Kasumi-1 (cell line): ENCODE measurements at places on chromosomes 16 and 17.

DNA sequence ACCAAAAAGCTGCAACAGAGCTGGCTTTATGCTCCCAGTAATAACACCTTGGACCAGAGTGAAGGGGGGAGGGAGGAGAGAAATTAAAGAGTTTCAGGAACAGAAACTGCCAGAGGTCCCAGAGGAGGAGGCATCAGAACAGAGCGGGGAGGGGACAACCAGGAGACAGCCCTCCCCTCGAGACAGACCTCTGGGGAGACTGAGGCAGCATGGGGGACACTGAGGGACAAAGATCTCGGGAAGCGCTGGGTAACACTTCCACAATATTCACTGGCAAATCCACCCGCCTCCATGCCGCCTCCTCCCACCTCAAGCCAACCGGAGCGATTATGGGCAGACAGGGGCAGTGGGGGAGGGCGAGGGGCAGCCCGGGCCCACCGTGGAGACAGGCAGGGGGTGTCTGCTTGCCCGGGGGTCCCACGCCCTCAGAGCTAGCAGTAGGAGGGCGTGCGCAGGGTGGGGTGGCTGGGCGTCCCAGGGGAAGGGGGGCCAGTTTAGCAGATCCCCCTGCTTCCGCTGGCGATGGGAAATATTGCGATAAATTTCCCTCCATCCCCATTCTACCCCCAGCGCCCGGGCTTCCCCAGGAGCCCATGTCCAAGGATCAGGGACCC lies 1.2 kb downstream of the PCGF2 start:
- DNase-seq: no peak

DNA sequence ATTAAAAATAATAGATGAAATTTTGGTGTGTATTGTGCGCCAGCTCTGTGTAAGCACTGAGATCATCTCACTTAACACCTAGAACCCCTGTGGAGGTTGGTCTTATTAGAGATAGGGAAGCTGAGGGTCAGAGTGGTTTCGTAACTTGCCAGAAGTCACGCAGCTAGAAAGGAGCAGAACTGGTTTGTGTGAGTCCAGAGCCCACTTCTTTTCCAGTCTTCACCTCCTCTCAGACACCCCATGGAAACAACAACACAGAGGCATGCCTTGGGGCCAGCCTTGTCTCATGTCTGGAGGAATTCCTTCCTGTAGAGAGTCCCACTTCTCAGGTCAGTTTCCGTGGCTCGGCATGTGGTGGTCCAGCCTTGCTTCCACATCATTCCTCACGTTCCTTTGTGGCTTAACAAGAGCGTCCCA lies 16.5 kb downstream of the YPEL2 start:
- DNase-seq: no peak

- DNase-seq: no peak
Measured at GRCh38 chr17:18257268-18257981, 1.1 kb downstream of the FLII start.

GRCh38 chr17:35709874-35710273 lies 21.6 kb upstream of the RASL10B start:
- no peak for DNase-seq

DNA sequence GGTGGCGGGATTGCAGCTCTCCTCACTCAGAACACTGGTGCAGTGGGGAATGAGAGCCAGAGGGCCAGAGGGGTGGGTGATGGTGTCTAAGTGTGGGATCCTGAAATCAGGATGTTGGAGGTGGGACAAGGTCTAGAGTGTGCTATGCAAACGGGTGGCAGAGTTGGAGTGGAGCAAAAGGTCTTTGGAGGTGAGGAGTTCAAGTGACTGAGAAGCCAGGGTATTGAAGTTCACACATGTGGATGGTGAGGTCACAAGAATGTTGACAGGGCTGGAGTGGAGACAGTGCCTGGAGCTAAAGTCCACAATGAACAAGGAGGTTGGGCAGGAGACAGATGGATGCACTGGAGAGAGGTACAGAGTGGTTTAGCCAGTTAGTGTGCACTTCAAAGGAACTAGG lies 38.3 kb upstream of the MAP3K14 start:
- DNase-seq: no peak

- DNase-seq: no peak
Measured at GRCh38 chr16:13519871-13520270, 400.1 kb upstream of the ERCC4 start.

DNA sequence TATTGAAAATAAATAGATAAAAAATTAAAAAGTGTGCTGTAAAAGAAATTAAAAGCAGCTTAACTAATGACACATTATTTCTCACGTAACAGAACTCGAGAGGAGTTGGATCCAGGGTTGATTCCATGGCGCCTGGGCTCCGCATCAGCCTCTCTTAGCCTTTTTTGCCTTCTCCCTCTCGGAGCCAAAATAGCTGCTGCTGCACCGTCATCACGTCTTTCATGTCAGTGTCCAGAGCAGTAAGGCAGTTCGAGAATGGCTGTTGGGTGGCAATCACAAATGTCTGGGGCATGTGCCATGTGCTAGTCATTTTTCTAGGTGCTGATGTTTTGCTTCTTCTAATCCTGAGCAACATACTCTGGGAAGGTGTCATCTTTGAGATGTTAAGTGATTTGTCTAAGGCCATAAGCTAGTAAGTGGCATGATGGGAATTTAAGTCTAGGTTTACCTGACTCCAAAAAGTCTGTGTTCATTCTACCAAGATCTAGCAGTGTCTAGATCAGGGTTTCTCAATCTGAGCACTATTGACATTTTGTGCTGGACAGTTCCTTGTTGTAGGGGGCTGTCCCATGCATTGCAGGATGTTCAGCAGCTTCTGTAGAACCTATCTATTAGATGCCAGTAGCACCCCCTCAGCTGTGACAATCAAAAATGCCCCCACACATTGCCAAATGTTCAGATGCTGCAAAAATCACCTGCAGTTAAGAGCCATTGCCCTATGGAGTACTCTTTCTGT lies 280.4 kb downstream of the HAPSTR1 start:
- DNase-seq: no peak

GRCh38 chr17:32878211-32878610 lies 1.3 kb upstream of the MYO1D start:
- no peak for DNase-seq

- DNase-seq: no peak
Measured at GRCh38 chr17:69733171-69734012, 318.9 kb downstream of the MAP2K6 start.

- peak; percentile 80 for DNase-seq
Measured at GRCh38 chr17:66715745-66716156, 119.2 kb upstream of the CACNG5 start.

- DNase-seq: no peak
Measured at GRCh38 chr17:82060001-82060380, 5.6 kb downstream of the DUS1L start.

DNA sequence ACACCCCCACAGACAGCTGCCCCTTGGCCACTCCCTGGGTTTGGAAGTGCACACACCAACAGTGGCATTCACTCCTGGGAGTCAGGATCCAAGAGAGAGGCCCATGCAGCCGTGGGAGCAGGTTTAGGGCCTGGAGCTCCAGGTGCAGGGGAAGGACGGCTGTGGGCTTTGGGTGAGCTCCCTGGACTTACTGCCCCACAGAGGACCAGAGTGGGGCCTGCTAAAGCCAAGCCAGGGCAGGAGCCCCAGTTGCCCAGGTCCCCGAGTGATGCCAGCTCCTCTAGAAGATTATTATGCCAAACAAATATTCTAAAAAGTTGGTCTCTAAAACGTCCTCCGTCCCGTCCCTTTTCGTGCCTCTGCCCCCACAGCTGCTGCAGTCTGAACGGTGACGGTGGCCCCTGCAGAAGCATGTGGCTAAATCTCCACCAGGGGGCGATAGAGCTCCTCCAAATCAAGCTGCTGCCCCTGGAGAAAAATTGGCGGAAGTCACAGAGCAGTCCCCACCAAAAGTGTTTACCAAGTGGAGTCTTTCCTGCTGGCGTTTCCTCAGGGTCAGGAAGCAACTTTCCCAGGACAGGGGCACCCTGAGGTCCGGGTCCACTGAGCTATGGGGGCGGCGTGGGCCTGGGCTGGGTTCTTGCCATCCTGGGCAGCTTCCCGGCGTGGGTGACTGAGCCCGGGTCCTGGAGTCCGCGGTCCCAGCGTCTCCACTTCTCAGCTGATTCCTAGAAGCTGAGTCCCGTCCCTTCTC lies 4.2 kb downstream of the ARMC7 start:
- DNase-seq: peak; percentile 99

DNA sequence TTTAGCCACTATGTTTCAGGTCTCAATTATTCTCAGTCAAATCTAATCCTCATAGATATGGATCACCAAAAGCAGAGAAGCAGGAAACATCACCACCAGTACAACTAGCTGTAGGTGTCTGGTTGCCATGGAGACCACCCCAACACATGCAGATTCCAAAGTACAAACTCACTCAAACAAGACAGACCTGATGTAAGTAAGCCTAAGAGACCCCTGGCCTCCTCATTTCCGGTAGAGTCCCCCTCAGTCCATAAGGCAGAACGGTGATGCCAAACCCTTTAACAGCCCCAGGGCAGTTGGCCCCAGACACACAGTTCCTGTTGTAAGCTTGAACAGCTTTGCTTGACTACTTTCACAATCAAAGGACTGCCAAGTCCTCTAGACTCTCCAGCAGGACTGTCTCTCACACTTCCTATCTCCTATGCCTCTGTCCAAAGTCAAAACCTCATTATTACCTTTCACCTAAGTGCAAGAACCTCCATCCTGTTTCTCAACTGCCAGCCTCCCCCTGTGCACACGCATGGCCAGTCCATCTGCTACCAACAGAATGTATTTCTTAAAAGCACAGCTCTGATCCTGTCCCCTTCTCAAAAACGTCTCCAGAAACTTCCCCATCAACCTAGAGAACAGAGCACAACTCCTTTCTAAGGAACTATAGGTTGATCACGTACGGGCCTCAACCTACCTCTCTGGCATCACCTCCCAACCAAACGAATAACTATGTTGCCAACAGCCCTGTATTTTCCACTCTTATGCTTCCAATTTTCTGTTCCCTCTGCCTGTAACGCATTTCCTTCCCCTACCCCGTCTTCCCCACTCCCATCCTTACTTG lies 23.9 kb downstream of the SLC39A11 start:
- DNase-seq: no peak

DNA sequence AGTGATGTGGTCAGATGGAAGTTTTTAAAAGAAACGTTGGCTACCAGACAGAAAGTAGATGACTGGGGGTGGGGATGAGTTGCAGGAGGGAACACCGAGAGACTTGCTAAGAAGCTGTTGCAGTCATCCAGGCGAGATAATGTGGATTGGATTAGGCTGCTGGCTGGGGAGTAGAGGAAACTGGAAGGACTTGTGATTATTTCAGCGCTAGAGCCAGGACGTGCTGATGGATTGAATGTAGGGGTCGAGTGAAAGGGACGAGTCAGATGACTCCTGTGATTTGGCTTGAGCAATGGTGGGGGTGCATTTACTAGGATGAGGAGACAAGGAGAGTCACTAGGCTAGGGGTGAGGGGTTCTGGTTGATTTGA lies 88.5 kb downstream of the CLEC16A start:
- DNase-seq: no peak

DNA sequence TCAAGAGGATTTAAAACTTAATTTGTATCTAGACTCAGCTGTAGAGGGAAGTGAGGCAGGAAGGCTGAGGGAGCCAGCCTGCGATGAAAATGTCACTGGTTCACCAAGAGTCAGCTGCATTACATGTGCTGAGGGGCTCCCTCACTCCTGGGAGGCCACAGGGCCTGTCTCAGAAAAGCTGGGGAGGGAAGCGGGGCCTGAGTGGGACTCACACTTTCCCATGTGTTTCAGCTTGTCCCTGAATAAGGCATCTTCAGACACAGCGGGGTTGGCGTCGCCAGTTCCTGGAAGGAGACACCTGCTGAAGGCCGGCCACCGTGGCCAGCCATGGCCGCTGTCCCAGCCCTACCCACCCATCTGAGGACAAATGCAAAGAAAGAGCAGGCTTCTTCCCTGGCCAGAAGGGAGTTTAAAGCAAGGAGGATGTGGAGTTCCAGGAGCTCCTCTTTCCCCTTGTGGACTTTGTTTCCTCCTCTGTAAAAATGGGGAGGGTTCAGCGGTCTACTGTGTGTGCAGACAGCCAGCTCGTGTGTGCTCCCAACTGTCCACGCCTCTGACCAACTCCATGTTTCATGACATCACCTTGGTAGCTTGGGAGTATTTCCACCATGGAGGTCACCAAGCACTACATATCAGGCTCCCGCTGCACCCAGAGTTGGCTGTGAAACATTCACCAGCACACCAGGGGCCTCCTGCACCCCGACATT lies 19.2 kb upstream of the MRPS23 start:
- DNase-seq: peak; percentile 93

- no peak for DNase-seq
Measured at GRCh38 chr17:17343896-17344506, 40.8 kb downstream of the NT5M start.

DNA sequence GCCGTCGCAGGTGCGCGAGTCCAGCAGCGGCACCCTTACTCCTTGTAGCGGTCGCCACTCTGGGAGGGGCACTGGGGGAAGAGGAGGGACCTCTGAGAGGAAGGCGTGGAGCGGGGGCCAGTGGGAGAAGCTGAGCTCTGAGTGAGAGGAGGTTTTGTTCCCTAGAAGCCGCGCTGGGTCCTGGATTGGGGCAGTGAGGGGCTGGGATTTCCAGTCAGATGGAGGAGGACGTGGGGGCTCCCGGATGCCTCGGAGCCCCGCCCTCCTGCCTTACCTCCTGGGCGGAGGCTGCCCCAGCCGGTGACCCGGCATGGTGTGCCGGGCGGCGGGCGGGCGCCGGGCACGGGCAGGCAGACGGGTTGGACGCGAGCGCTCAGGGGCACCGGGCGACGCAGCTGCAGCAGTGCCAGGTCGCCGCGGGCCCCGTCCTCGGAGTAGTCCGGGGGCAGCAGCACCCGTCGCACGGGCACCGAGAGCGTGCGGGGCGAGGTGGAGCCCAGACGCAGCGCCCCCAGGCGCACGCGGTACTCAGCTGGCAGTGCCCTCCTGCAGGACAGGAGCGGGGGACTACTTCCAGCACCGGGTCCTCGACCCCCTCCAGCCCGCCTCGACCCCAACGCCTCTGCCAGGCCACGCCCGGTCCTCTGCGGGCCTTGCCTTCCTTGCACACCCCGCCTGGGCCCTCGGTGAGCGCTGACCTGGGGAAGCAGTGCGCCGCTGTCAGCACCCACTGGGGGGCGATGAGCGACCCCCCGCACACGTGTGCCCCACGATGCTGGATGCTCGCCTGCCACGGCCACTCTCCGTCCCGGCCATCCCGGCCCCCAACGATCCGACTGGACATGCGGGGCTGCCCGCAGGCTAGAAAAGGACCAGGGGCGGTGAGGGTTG lies 2.0 kb downstream of the PRSS33 start:
- DNase-seq: no peak

GRCh38 chr16:102060-102855 lies 24.2 kb downstream of the MPG start:
- no peak for DNase-seq

DNA sequence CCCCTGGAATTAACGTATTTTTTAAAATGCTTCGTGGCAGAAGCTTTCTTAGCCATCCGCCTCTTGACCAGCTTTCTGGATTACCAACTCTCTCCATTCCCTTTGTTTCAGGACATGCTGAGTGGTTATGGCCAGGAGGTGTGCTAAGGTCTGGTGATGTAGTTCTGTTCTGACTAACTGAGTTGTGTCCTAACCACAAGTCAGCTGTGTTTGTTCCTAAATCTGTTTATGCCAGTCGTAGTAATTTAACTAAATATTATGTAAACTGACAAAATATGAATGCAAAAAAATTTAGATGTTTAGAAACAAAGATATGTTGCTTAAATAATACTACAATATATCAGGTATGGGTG lies 61.6 kb downstream of the MRTFB start:
- no peak for DNase-seq
